ENCODE measurements at places on chromosomes 4 and X. TPM values are rescaled to one million over a fixed set of nuclear protein-coding genes. Genes with fewer than 3 reads are reported as not detected.

DNA sequence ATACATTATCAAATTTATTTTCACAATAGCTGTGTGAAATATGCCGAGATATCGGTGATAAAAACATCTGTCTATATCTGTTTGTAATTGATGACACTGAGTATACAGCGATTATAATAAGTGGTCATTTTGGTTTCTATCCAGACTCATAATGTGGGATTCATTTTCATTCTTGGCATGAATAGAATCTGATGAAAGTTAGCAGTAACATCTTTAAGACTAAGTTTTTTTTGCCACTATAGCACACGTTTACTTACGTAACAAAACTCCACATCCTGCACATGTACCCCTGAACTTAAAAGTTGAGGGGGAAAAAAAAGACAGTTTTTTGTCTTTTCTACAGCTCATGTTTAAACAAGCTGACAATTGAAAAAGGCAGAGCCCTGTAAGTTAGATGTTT lies 86.4 kb downstream of the PPA2 start:
- DNase-seq = no peak

DNA sequence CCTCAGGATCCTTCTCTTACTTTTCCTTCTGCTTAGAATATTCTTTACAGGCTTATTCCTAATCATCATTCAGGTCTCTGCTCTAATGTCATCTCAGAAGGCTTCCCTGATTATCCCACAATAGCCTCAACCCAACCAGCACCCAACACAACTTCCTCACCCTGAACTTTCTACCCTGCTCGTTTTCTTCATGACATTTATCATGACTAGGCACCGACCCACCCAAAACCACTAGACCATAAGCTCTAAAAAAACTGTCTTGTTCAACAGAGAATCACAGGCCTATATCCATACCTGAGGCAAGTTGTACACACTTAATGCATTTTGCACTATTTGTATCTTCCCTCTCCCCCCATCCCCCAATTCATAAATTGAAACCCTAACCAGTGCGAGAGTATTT lies 95.3 kb downstream of the SH3RF1 start:
- DNase-seq = no peak

DNA sequence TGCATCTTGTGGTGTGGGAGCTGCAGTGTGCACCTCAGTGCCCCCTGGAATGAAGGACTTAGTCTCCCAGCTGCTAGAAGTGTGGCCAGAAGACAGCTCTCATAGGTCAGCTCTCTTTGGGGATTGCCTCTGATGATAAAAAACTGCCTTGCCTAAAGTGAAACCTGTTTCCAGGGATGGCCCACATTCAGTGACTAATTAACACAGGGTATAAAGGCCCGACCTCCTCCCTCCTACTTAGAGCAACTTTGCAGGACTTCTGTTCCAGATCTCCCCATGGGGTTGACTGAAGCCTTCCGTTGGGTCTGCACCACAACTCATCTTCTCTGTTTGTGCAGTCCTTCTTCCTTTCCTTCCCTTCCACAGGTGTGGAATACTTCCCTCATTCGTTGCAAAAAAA lies 53.2 kb downstream of the SPINK2 start:
- no peak for DNase-seq

MAGED2 gene
- 725 TPM for total RNA-seq

CDKL5 gene
- 27.7 TPM for total RNA-seq

GRCh38 chrX:130094696-130095095 lies 15.6 kb downstream of the ELF4 start:
- no peak for DNase-seq

- DNase-seq = no peak
Measured at GRCh38 chrX:22541926-22542325, 269.2 kb downstream of the CBLL2 start.

GAGE1 gene
- not detected for total RNA-seq

WDR19 gene
- total RNA-seq = 58.1 TPM

DNA sequence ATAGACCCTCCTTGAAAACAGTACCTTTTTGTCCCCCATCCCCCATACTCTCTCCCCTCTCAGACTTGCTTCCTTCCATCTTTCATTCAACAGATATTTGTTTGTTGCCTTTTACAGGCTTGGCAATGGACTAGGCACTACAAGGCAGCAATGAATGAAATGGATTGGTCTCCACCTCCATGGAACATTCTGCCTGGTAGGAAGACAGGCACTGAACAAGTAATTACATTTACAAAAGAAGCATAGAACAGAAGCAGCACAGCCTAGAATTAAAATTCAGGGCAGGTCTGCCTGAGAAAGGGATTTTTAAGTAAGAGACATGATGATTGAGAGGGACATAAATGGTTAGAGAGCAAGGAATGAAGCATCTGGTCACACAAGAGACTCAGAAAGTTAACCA lies 346.1 kb downstream of the GRXCR1 start:
- DNase-seq = no peak

DNA sequence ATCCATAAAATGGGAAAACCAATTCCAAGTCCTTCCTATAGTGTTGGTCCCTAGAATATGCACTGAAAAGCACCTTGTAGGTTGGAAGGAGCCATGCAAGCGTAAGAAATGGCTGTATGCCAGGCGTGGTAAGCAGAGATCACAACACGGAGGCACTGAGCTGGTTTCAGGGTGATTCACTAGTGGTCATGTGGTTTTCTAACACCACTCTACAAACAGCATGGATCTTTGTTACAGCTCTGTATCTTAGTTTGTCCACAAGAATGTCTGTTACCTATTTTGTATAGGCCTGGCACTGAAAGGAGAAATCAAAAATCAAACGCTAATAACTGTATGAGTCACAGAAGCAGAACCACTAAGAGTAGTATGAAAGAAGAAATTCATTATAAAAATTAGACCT lies 71.9 kb downstream of the MAGEB17 start:
- no peak for DNase-seq

- DNase-seq = no peak
Measured at GRCh38 chrX:16465081-16465876, 184.7 kb upstream of the S100G start.

TMEM31 gene
- 0.44 TPM for total RNA-seq

GRCh38 chrX:150118476-150118875 lies 180.2 kb upstream of the EOLA2 start:
- DNase-seq = no peak

BANK1 gene
- 1.4 TPM for total RNA-seq
